Left renal cortex interstitium (tissue), 4 donors: ENCODE measurements at places on chromosomes 5 and 9.

- DNase-seq = no peak
These were observed 210.5 kb downstream of the FSTL4 start for GRCh38 chr5:133401731-133402347.

DNA sequence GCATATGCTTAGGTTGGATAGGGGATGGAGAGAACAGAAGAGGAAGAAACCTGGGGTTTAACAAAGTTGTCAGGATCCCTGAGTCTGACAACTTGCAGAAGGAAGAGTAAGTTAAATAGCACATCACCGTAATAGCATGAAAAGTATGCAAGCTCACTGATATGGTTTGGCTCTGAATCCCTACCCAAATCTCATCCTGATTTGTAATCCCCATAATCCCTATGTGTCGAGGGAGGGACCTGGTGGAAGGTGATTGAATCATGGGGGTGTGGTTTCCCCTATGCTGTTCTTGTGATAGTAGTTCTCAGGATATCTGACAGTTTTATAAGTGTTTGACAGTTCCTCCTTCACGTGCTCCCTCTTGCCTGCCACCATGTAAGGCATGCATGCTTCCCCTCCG is 193.3 kb downstream of the PSAT1 start:
- no peak for DNase-seq

DNA sequence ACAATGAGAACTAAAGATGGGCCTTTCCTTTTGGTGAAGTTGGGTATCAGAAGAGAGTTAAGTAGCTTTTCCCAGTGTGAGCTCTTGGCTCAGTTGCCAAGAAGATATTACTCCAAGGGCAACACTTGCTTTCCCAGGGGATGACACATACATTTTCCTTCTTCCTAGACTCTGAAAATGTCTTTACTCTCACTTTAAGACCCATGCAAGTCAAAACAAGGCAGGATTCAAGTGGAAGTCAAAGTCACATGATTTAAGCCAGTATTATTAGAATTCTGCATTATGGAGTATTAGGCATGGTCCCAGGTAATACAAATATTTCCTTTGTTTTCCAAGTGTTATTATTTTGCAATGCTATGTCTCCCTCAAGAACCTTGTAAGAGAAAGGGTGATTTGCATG is 175.1 kb downstream of the PPP2R2B start:
- no peak for DNase-seq

DNA sequence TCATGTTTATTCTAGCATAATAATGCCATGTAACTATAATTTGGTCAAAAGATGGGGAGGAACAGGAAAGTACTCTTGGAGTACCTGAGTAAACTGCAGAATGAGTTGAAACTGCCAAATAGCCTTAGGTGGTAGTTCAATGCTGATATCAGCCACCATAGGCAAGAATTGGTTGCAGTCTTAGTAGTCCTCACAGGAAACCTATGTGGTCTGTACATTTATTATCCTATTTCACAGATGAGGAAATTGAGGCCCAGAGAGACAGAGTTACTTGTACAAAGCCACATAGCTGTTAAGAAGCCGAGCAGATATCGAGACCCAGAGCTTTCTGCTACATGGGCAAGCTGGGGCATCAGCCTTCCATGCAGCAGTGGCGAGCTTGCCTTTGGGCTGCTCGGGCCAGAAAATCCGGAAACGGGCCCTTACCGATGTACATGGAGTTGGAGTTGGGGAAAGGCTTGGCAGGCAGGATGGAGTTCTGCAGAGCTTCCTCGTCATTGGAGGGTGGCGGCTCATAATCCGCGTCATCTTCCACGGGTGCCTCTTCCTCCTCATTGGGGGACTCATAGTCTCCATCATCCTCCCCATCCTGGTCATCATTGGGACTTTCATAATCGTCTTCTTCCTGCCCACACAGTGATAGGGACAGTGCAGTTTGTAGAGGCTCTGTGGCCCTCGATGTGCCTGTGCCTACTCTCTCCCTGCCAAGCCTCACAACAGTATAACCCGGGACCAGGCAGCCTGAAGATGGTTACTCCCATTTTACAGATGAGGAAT is 27.1 kb downstream of the LCP2 start:
- DNase-seq = no peak

GRCh38 chr5:56159521-56159947 is 73.6 kb downstream of the ANKRD55 start:
- no peak for DNase-seq

GRCh38 chr5:140996060-140996459 is 29.8 kb downstream of the PCDHAC2 start:
- DNase-seq = no peak
